NCI-H226 (cell line): ENCODE measurements at places on chromosomes 4 and X.

DNA sequence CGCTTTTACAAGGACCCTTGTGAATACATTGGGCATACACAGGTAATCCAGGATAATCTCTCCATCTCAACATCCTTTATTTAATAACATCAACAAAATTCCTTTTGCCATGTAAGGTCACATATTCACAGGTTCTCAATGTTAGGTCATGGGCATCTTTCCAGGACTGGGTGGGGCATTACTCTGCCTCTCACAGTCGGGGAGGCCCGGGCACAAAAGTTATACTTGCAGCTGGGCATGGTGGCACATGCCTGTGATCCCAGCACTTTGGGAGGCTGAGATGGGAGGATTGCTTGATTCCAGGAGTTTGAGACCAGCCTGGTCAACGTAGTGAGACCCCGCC is 93.7 kb upstream of the AP1S2 start:
- DNase-seq, result no peak

GRCh38 chr4:2794486-2795299 is 1.8 kb downstream of the SH3BP2 start:
- peak; percentile 61 for DNase-seq

- no peak for DNase-seq
Measured at GRCh38 chrX:51053741-51054140, 143.2 kb downstream of the BMP15 start.

DNA sequence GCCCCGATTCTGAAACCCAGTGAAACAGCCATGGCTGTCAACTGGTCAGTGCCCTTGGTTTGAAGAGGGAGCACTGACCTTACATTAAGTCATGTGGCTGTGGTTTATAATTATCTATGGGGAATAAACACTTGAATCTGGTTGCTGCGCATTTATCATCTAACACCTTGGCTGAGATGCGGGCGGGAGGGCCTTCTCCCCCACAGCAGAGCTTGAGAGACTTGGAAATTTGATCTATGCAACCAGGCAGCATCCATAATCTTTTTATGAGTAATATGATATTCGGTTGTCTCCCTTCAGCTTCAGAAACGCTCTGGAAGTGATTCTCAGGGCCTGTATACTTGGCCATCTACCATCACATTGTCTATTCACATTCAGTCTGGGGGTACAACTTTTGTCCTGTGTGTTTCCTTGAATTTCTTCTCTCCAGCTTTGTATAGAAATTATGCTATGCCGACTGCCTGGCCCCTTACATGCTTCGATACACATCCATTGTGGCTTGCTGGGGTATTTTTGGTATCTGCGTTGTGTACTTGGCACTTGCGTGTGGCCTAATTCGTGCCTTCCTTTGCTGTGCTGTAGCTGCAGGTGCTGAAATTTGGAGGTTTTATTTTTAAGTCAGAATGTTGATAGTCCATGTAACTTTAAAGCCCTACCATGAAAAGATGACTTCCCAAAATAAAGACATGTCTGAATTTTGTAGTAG is 321.6 kb downstream of the ARHGAP10 start:
- no peak for DNase-seq

DNA sequence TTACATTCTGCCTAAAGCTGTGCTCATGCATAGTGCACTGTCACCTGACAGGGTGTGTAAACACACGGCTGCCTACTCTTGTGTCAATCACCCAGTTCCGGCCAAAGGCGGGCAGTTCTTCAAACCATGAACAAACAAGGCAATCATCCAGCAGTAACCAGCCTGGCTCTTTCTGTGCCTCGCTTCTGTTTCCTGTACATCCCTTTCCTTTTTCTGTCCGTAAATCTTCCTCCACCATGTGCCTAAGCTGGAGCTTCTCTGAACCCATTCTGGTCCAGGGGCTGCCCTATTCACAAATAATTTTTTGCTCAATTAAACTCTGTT is 60.8 kb upstream of the CBR4 start:
- DNase-seq, result peak; percentile 62

DNA sequence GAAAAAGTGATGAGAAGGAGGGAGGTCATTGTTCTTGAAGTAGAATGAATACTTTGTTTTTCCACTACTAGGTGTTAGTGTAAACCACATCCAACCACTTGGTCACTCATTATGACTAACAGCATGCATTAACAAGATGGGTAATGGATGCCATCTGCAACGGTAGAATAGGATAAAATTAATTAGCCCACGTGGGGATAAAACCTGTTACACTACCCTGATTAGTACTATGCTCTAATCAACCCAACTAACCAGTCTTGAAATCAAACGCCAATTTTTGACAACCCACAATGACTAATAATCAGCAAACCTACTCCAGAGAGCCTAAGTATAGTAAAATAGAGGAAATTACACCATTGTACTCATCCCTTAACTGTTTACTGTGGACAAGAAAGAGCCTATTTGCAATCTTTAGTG is 93.4 kb upstream of the MCF2 start:
- DNase-seq, result no peak
